Right lobe of liver (tissue), 6 donors: ENCODE measurements at places on chromosomes 11 and 22. TPM values are rescaled to one million over a fixed set of nuclear protein-coding genes. Genes with fewer than 3 reads are reported as not detected.

GRCh38 chr22:39845529-39845928, 48.0 kb downstream of the ENTHD1 start:
- H3K4me1 ChIP-seq, result no peaks in the 10 kb centered on the region
- DNase-seq, result no peak
- no peak overlapping the region for H3K4me3 ChIP-seq
- H3K36me3 ChIP-seq, result no peaks in the 10 kb centered on the region

Gene OR8K3
- total RNA-seq, result not detected

Gene SAA4
- total RNA-seq, result 876 TPM

GRCh38 chr11:86108191-86108590, 39.3 kb upstream of the PICALM start:
- H3K4me3 ChIP-seq, result no peak overlapping the region
- no peaks in the 10 kb centered on the region for H3K36me3 ChIP-seq
- DNase-seq, result no peak
- H3K27me3 ChIP-seq, result no peaks in the 10 kb centered on the region

DNA sequence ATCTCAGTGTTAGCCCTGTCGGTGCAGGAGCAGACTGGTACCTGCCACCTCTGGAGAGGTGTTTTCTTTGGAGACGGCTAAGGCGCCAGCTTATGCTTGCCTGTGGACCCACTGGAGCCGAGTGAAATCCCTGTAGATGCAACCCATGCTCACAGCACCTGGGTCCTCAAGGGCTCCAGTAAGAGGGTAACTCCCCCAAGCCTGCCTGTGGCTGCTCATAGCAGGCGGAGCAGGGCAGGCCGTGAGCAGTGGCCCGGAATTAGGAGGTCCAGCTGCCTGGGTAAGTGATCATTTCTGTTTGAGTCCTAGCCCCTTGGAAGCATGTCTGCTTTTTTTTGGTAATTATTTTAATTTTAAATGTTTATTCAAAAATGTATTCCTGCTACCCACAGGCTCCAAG, 43.8 kb downstream of the NAT10 start:
- no peak for DNase-seq
- no peaks in the 10 kb centered on the region for H3K27me3 ChIP-seq
- no peaks in the 10 kb centered on the region for H3K36me3 ChIP-seq
- H3K27ac ChIP-seq, result no peak overlapping the region
- H3K4me3 ChIP-seq, result no peak overlapping the region
- H3K4me1 ChIP-seq, result no peaks in the 10 kb centered on the region

DNA sequence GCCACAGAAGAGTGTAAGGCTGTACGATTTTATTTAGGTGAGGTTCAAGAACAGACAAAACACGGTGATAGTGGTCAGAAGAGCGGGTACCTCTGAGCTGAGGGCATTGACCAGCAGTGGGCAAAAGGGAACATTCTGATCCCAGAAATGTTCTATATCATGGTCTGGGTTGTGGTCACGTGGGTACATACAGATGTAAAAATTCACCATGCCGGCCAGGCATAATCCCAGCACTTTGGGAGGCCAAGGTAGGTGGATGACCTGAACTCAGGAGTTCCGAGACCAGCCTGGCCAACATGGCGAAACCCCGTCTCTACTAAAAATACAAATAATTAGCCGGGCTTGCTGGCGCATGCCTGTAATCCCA, 31.1 kb upstream of the GCAT start:
- H3K27ac ChIP-seq, result peak overlapping the region; percentile 71
- H3K4me3 ChIP-seq, result no peak overlapping the region
- H3K4me1 ChIP-seq, result no peaks in the 10 kb centered on the region

Gene MS4A6A
- total RNA-seq, result 42.4 TPM

- no peak for DNase-seq
- peak overlapping the region; percentile 94 for H3K4me3 ChIP-seq
- H3K27ac ChIP-seq, result peak overlapping the region; percentile 91
- H3K36me3 ChIP-seq, result peaks cover 14% of the 10 kb centered on the region
- H3K27me3 ChIP-seq, result no peaks in the 10 kb centered on the region
- peaks cover 40% of the 10 kb centered on the region for H3K4me1 ChIP-seq
Observed at GRCh38 chr11:93740031-93740729, 1.1 kb downstream of the TAF1D start.

Gene NCR3LG1
- total RNA-seq, result 3.2 TPM

Gene SCN3B
- 0.04 TPM for total RNA-seq

DNA sequence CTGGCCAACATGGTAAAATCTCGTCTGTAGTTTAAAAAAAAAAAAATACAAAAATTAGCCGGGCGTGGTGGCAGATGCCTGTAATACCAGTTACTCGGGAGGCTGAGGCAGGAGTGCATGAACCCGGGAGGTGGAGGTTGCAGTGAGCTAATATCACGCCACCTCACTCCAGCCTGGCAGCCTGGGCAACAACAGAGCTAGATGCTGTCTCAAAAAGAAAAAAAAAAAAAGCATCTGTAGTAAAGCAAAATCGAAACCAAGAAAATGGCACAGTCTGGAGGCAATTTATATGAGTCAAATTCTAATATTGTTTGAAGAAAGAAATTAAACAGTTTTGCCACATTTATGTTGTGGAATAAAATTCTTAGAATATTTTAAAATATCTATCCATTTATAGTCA, 365.0 kb upstream of the CHORDC1 start:
- H3K27me3 ChIP-seq, result no peaks in the 10 kb centered on the region
- H3K27ac ChIP-seq, result no peak overlapping the region
- H3K36me3 ChIP-seq, result no peaks in the 10 kb centered on the region
- no peak for DNase-seq

GRCh38 chr11:45205978-45206377, 59.5 kb downstream of the PRDM11 start:
- no peak for DNase-seq
- no peaks in the 10 kb centered on the region for H3K4me1 ChIP-seq
- H3K4me3 ChIP-seq, result no peak overlapping the region
- no peak overlapping the region for H3K27ac ChIP-seq
- no peaks in the 10 kb centered on the region for H3K36me3 ChIP-seq
- no peaks in the 10 kb centered on the region for H3K27me3 ChIP-seq

- H3K27me3 ChIP-seq, result no peaks in the 10 kb centered on the region
- H3K36me3 ChIP-seq, result no peaks in the 10 kb centered on the region
- peaks cover 16% of the 10 kb centered on the region for H3K4me1 ChIP-seq
- DNase-seq, result no peak
Observed at GRCh38 chr11:34499719-34500500, 13.7 kb downstream of the ELF5 start.

Gene TNRC6B
- total RNA-seq, result 21.5 TPM

DNA sequence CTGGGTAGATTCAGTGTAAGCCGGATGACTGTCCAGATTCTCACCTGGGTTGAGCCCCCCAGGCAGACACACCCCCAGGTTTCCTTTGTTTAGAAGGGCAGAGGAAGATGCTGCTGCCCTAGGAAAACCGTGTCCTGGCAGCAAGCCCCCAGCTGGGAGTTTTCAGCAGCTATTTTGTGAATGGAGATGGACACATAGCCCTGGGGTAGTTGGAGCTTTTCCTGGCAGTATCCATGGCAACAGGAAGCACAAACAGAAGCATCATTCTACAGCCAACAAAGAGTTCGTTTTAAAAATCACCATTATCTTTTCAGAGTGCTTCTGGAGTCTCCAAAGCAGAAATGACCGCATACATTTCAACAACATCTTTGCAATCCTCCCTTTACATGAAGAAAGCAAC, 245.5 kb downstream of the BRD1 start:
- H3K4me1 ChIP-seq, result no peaks in the 10 kb centered on the region
- DNase-seq, result no peak
- no peak overlapping the region for H3K27ac ChIP-seq
- no peaks in the 10 kb centered on the region for H3K27me3 ChIP-seq
- no peaks in the 10 kb centered on the region for H3K36me3 ChIP-seq

- H3K36me3 ChIP-seq, result no peaks in the 10 kb centered on the region
- H3K4me3 ChIP-seq, result no peak overlapping the region
- no peaks in the 10 kb centered on the region for H3K27me3 ChIP-seq
Observed at GRCh38 chr11:131168839-131169713, 201.3 kb upstream of the NTM start.

Gene RBMXL2
- total RNA-seq, result not detected

Gene CDCA5
- 1.7 TPM for total RNA-seq

GRCh38 chr11:67230406-67230805, 35.9 kb upstream of the GRK2 start:
- H3K36me3 ChIP-seq, result peaks cover 14% of the 10 kb centered on the region
- no peak overlapping the region for H3K4me3 ChIP-seq
- no peak for DNase-seq
- H3K27ac ChIP-seq, result no peak overlapping the region
- H3K4me1 ChIP-seq, result no peaks in the 10 kb centered on the region

DNA sequence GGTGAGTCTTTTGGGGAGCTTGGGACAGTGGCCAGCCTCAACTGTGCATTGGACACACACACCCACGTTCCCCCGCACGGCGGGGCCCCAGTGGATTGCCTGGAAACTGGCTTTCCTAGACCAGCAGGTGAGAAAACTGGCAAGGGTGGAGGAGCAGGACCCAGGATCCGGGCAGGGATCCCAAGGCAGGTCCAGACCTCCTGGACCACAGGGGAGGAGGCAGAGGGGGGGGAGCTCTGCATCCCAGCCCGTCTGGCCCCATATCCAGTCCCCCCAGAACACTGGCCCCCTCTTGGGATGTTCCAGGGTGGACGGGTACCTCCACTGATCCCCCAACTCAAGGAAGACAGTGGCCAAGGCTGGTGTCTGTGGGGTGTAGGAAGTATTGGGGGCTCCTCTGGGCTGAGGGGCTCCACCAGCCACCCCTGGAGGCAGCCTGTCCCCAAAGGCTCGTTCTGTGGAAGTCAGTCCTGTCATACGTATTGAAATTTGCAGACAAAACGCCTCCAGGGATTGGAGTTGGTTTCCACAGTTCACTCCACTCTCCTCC, 89.3 kb upstream of the LINC01488 start:
- H3K36me3 ChIP-seq, result no peaks in the 10 kb centered on the region

DNA sequence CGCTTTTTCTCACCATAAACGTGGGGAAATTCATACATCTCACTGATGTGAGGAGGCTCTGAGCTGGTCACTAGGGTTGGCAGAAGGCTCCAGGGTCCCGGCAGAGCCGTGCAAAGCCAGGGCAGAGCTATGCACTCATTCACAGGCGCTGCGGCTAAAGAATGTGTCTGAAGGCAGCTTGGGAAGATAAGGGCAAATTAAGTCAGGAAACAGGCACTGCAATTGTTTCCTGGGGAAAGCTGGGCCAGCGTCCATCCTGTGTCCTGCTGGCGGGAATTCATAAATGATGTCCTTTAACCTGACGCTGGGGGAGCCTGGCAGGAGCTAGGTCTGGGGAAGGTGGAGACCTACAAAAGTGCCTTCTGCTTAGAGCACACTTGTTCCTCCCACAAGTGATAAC, 27.6 kb downstream of the PKNOX2 start:
- H3K4me3 ChIP-seq, result no peak overlapping the region
- H3K4me1 ChIP-seq, result no peaks in the 10 kb centered on the region
- no peaks in the 10 kb centered on the region for H3K36me3 ChIP-seq
- no peak overlapping the region for H3K27ac ChIP-seq

Gene OR52E6
- total RNA-seq, result not detected

DNA sequence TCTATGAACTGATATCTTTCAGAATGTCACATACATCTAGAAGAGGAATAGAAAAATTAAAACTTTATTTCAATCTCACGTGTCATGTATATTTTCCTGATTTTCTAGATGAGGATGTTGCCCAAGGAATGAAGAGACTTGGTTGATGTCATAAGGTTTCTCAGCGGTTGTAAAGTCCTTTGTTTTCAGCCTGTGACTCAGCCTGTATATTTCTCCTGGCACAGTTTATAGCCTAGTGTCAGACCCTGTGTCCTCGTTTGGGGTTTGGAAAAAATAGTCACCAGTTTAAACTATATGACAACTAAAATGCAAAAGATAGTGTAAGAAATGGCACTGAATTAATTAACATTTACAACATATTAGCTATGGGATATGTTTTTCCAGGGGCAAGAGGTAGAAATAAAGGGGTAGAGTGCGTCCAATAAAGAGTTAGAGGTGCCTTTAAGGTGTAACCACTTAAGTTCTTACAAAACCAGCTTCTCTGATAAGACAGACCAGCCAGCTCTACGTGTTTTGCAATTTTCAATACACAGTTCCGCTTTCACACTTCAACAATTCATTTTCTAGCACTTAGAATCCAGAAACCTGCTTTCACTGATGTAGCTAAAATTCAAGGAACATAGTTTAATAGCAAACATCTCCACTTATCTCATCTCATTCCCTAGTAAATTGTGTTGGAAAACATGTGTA, 1432.6 kb upstream of the TENM4 start:
- H3K27me3 ChIP-seq, result no peaks in the 10 kb centered on the region
- H3K4me3 ChIP-seq, result no peak overlapping the region
- no peak overlapping the region for H3K27ac ChIP-seq
- DNase-seq, result no peak

GRCh38 chr11:72070491-72070890, 9.9 kb downstream of the NUMA1 start:
- H3K4me1 ChIP-seq, result no peaks in the 10 kb centered on the region
- no peak overlapping the region for H3K4me3 ChIP-seq
- no peaks in the 10 kb centered on the region for H3K27me3 ChIP-seq
- no peak for DNase-seq
- peak overlapping the region; percentile 27 for H3K27ac ChIP-seq

- H3K4me1 ChIP-seq, result no peaks in the 10 kb centered on the region
- DNase-seq, result no peak
- peak overlapping the region; percentile 67 for H3K27ac ChIP-seq
- no peak overlapping the region for H3K4me3 ChIP-seq
- no peaks in the 10 kb centered on the region for H3K36me3 ChIP-seq
Observed at GRCh38 chr11:10605941-10606381, 37.5 kb upstream of the LYVE1 start.

- peak within 1 kb of the TSS; percentile 83 for H3K27ac ChIP-seq
- no peaks in the 10 kb centered on the region for H3K36me3 ChIP-seq
- H3K4me1 ChIP-seq, result no peaks in the 10 kb centered on the region
- no peaks in the 10 kb centered on the region for H3K27me3 ChIP-seq
- H3K4me3 ChIP-seq, result peak within 1 kb of the TSS; percentile 77
Observed at GRCh38 chr11:47980088-47980906, at the start of gene PTPRJ. TSS of gene PTPRJ (plus strand) at chr11:47980559. CDS start at chr11:47980913, 354 bp downstream.

DNA sequence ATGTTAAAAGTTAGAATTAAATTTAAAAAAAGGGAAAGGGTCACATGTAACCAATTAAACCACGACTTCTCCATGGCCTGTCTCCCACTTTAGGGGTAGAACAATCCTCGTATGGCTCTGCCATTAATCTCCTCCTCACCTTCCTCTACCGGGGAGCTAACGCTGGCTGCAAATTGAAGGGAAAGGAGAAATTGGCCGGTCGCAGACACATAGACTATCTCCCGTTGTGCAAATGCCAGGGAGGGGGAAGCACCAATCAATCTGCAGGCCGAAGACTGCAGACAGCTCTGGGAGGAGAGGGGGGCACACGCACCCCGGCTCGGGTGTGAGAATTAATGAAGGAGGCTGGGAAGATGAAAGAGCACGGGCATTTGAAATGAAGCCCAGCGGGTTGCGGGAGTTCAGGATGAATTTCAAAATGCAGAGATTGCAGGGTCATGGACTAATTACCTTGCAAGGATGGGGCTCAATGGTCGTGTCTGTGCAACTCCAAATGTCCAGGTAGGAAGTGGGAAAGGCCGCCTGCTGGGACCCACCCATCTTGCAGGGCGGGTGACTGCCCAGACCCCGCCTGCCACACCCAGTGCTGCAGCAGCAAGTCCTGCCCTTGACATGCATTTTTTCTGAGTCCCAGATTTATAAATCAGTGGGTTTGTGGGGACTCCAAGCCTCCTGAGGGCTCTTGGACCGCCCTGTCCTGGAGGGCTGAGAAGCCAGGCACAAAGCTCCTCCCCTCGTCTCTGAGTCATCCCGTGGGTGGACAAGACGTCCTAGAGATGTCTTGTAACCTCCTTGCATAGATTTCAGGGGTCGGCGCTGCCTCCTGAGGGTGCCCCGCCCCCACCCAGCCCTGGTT, 534.2 kb downstream of the TBC1D22A start:
- no peaks in the 10 kb centered on the region for H3K36me3 ChIP-seq
- no peak overlapping the region for H3K27ac ChIP-seq
- H3K4me3 ChIP-seq, result no peak overlapping the region
- no peaks in the 10 kb centered on the region for H3K27me3 ChIP-seq
- DNase-seq, result no peak
